SK-N-DZ (cell line): ENCODE measurements at places on chromosomes 5 and 9.

DNA sequence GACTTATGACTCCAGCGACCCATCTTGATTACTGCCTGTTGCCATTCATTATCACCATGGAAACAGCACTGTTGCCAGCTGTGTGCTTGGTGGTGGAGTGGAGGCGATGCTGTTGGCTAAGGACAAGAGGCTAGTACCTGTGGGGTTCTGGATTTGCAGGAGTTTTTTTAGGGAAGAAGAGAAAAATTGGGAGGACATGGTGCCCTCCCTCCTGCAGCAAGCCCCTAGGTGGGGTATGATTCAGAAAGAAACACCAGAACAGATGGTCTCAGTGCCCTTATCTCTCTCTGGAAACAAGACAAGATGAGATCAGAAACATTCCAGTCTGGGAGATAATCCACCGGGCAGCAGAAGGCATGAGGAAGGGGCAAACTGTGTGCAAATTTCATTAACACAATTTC is 87.8 kb upstream of the TLR4 start:
- DNase-seq, result peak; percentile 60

- no peak for DNase-seq
These were observed 10.6 kb upstream of the HMHB1 start for GRCh38 chr5:143801252-143801939.

GRCh38 chr9:84339503-84339902 is 1.1 kb downstream of the SLC28A3 start:
- DNase-seq, result no peak

GRCh38 chr9:22238809-22239684 is 207.6 kb upstream of the DMRTA1 start:
- DNase-seq, result no peak

- peak; percentile 62 for DNase-seq
These were observed 2.8 kb downstream of the PDLIM7 start for GRCh38 chr5:177494346-177495195.

GRCh38 chr9:110753731-110754231 is 85.2 kb downstream of the MUSK start:
- DNase-seq, result peak; percentile 93

DNA sequence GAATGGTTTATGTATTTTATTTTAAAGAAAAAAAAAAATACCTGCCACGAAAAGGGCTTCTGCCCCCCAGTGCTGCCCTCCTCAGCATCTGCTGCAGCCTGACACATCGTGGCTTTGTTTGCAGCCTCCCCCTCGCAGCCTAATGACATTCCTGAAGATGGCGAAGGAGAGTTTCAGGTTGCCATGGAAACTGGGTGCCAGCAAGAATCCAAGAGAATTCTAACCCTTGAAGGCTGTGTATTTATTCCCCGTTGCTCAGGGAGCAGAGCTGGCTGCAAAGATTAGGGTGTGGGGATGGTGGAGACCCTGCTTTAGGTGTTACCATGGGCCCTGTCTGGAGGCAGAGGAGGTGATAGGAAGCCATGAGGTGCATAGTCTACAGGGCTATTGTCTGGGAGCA is 126.6 kb downstream of the NSG2 start:
- DNase-seq, result no peak

DNA sequence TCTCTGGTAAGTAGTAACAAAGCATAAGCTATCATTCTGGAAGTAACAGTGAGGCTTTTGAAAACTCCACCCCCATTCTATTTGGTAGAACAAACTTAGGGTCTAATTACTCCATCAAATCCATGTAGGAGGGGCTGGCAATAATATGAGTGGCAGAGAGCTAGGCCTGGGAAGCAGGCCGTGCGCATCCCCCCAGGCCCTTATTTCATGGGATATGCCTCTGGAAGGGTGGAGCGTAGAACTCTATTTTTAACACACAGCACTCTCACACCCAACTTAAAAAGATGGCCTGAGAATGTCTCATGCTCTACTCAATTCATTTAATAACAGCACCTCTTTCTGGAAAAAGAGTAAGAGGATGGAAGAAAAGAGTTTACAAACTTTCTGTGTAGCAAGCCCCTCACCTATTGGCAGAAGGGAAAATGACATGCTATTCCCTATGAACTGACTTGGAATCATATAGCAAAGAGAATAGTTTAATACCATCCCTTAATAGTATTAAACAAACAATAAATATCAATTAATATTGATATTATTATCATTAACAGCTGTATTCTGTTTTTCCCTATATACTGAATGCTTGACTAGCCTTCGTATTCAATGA is 233.2 kb downstream of the KCTD16 start:
- no peak for DNase-seq

DNA sequence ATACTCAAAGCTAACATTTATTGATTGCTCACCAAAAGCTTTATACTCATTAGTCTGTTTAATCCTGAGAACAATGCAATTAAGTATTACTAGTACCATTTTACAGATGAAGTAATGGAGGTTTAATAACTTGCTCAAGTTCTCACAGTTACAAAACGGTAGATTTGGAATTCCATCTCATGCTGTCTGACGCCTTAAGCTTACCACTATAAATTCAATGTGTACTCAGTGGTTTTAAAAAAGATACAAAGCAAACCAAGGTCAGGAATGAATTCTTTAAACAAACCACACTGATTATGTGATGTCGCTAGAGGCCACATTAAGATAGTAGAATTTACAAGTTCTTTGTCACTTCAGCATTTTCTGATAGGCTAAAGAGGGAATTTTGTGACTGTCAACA is 1.2 kb upstream of the C5orf63 start:
- no peak for DNase-seq

- DNase-seq, result no peak
These were observed 133.0 kb downstream of the SMC2 start for GRCh38 chr9:104227108-104227507.

DNA sequence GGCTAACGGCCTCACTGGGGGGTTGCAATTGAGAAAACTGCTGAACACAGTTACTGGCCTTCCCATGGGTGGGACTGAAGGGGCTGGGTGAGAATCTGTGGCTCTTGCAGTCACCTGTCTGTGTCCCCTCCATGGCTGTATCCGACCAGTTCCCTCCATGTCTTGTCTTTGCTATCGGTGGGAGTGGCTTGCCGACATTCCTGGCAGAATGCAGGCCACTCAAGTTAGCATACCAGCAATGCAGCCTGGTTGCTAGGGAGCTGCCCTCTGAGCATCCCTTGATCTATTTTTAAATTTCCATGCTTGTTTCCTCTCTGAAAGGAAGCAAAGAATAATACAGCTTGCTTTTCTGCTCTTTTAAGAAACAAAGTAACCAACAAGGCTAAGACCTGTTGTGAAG is 1509.7 kb upstream of the WWC1 start:
- DNase-seq, result peak; percentile 52

DNA sequence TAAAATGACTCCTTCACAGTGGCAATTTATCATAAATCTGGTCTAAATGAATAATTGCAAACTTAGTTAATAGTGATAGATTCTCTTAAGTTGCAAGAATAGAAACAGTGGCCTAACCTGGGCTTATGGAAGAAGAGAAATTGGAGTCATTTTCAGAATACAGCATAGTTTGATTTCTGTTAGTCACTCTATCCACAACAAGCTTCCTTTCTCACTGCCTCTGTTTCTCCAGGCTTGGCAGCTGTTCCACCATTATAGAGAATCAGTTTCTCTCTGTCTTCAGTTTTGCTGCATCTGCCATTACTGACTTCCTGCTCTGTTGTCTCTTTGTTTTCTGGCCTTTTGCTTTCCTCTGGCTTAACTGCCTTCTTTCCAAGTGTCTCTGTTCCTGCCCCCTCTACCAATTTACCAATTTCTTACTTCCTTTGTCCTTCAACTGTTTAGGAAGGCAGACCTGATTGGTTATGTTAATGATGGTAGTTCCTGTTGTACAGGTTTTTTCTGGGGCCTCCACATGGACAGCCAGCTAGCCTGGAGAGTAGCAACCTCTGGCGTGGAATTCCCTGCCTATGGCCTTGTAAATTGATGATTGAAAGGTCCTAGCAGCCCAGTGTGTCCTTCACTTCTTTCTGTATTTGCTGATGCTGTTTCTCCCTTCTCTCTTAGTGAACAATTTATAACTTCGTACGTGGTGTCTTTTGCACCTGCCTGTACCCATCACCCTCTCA is 75.9 kb upstream of the RASGRF2 start:
- DNase-seq, result no peak

DNA sequence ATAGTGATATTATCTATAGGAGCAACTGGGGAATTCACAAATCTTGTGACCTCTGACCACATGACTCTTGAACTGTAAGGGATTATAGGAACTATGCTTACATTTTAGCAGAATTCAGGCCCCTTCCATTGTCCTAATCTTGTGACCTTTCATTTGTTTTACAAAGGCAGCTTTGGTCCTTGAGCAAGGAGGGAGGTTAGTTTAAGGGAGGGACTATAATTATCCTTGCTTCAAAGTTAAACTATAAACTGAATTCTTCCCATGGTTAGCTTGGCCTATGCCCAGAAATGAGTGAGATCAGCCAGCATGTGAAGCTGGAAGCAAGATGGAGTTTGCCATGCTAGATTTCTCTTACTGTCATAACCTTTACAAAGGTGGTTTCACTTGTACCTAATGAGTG is 51.2 kb downstream of the TARS1 start:
- DNase-seq, result no peak

GRCh38 chr5:81310402-81311063 is 9.1 kb downstream of the ZCCHC9 start:
- no peak for DNase-seq

GRCh38 chr5:93053825-93054224 is 527.2 kb downstream of the NR2F1-AS1 start:
- no peak for DNase-seq

- no peak for DNase-seq
These were observed 507.6 kb downstream of the CETN3 start for GRCh38 chr5:89901983-89902382.

DNA sequence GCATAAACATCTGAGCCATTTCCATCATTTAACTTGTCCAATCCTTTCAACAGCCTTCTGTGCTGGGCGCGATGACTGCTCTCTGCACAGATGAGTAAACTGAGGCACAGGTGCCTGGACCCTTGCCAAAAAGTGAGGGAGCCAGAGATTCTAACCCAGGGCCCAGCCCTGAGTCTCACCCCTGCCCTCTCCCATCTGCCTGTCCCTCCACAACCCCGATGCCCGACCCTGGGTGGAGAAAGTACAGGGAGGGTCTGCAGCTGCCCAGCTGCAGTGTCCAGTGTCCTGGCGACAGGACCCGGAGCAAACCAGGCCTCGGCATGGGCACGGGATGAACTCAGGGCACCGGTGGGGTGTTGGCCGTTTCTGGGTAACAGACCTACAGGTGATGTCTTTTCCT is 39.6 kb upstream of the CLPTM1L start:
- DNase-seq, result no peak

- no peak for DNase-seq
These were observed 97.1 kb downstream of the ADAMTS12 start for GRCh38 chr5:33794550-33795181.

GRCh38 chr5:61719124-61719523 is 387.1 kb downstream of the ZSWIM6 start:
- no peak for DNase-seq

- peak; percentile 72 for DNase-seq
These were observed 684 bp downstream of the DNAJA1 start for GRCh38 chr9:33025572-33026342.

- no peak for DNase-seq
These were observed 2.0 kb downstream of the CXXC5 start for GRCh38 chr5:139650031-139650688.

DNA sequence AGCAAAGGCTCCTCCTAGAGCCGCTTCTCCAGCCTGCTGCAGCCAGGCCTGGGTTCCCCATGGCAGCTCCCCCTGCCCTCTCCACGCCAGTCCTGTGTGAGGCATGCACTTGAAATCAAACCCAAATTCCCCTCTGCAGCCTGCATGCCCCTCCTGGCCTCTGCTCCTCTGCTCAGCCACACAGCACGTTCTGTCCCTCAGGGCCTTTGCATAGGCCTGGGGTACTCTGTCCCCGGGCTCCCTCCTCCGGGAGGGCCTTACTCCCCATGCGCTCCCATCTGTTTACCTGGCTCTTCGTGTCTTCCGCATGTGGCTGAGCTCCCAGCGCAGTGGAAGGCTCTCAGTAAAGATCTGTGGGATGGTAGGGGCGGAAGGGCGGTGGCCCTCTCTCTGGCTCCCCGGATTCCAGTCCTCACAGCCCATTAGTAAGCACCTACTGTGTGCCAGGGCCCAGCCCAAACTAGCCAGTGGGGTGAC is 203.5 kb upstream of the IER5L start:
- no peak for DNase-seq

GRCh38 chr5:58261605-58262004 is 198.3 kb downstream of the PLK2 start:
- no peak for DNase-seq

GRCh38 chr5:136202469-136203205 is 9.7 kb upstream of the SMIM32 start:
- no peak for DNase-seq

- peak; percentile 52 for DNase-seq
These were observed 38.0 kb downstream of the PALM2AKAP2 start for GRCh38 chr9:109817846-109818472.

DNA sequence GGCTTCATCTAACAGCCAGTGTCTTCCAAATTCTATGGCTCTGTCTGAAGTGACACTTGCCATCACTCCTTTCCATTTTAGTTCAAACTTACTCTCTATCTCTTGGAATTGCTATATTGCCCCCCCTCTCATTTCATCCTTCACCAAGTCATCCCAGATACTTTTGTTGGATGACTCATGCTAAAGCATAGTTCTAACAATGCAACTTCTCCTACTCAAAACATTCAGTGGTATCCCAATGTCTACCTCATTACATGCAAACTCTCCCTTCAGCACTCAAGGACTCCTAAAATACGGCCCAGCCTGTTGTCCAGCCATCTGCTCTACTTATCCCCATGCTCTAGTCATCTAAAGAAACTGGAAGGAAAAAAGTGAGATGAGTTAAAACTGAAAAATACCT is 171.6 kb downstream of the RASEF start:
- no peak for DNase-seq

DNA sequence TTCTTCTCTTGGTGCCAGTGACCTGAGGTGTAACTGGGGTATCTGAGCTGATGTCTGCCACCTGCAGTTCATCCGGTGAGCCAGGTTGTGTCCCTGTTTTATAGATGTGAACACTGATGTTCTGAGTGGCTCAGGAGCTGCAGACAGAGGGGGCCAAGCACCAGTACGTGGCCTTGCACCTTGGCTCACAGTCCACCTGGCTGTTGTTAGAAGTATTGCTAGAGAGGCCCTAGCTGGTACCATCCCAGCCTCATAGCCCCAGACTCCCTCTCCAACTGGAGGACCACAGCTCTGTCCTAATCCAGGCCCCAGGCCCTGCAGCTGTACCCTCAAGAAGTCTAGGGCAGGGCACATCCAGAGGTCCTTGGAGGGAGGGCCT is 16.2 kb downstream of the PHF2 start:
- no peak for DNase-seq

- DNase-seq, result no peak
These were observed 83.2 kb downstream of the AK8 start for GRCh38 chr9:132794730-132795380.

DNA sequence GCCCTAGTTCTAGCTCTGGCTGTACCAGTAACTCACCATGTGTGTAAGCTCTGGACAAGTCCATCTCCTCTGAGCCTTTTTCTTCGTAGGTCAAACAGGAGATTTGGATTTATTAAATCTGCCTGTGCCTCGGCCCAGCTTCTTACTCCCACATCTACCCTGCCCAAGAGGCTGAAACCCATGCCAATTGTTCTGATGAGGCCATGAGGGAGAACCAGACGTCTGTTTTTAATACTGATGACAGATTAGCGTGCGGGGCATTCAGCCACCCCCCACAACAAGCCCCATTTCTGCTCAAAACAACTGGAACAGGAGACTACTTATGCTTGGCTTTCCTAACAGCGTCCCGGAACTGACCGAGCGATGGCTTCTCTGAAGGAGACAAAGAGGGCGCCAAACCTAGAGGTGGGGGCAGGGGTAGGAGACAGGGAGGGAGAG is 81.2 kb upstream of the TRIM32 start:
- no peak for DNase-seq
